Fibroblast of skin of abdomen (primary cell): ENCODE measurements at places on chromosomes 3 and 15.

DNA sequence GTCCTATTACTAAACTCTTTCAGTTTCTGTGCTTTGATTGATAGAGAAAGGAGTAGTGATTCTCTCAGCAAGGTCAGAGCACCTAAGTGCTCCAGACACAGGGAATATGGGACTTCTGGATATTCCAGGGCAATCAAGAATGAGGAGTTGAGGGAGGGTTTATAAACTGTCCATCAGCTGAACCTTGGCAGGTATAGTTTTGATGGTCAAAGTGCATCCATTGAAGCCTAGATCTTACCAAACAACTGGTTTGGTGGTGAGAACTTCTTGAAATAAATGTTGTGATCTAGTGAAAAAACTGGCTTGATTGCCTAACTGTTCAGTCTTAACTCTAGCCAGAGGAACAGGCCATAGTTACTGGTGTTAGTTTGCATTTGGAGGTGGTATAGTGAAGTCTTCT lies 207.0 kb upstream of the ONECUT1 start:
- DNase-seq, result no peak

DNA sequence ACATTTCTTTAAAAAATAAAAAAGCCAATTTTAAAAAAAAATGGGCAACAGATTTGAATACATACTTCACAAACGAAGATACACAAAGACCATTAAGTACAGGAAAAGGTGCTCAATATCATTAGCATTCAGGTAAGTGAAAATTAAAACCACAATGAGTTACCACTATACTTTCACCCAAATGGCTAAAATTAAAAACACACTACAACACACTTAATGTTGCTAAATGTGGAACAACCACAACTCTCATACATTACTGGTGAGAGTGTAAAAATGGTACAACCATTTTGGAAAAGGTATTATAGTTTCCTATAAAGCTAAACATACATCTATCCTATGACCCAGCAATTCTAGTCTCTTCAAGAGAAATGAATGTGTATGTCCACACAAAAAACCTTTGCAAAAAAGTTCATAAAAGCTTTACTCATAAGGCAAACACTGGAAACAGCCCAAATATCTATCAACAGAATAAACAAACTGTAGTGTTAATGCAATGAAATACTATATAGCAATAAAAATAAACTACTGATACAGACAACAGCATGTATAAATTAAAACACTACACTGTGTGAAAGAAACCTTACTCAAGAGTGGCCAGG lies 14.9 kb downstream of the IP6K1 start:
- DNase-seq, result no peak

DNA sequence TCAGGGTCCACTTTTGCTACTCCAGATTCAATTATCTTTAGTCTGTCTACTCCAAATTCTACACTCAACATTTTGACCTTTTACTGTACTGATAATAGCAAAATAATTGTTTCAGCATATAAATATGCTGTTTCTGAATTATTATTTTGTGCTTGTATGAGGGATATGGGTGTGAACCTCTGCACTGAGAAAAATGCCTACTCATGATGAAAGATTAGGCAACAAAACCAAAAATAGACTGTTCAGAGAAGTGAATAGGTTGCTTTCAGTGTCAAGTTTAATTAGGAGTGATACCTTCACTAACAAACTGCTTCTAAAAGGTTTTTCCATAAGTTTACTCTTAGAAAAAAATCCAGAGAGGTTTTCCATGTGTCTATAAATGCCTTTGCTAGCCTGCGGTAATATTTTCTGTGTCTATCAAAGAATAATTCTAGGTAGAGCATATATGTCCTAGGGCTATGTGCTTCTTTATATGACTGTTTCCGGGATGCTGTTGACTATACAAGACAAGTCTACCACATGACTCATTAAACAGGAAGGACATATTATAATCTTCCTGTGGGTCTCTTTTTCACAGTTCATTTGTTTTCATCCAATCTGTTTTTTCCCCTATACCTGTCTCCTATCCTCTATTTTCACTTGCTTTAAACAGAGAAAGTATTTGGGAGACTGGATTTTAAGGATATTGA lies 218.5 kb upstream of the TTC14 start:
- no peak for DNase-seq

- no peak for DNase-seq
These were observed 699 bp upstream of the SHOX2 start for GRCh38 chr3:158106766-158107471.
